ENCODE measurements at places on chromosomes 7 and 10.
A peak's percentile ranks its signal among the peaks of the same experiment; 100 is the strongest.

GRCh38 chr7:46478046-46478445, 557.0 kb upstream of the IGFBP3 start:
- no peaks in the 10 kb centered on the region for H3K36me3 ChIP-seq
- DNase-seq, result no peak

DNA sequence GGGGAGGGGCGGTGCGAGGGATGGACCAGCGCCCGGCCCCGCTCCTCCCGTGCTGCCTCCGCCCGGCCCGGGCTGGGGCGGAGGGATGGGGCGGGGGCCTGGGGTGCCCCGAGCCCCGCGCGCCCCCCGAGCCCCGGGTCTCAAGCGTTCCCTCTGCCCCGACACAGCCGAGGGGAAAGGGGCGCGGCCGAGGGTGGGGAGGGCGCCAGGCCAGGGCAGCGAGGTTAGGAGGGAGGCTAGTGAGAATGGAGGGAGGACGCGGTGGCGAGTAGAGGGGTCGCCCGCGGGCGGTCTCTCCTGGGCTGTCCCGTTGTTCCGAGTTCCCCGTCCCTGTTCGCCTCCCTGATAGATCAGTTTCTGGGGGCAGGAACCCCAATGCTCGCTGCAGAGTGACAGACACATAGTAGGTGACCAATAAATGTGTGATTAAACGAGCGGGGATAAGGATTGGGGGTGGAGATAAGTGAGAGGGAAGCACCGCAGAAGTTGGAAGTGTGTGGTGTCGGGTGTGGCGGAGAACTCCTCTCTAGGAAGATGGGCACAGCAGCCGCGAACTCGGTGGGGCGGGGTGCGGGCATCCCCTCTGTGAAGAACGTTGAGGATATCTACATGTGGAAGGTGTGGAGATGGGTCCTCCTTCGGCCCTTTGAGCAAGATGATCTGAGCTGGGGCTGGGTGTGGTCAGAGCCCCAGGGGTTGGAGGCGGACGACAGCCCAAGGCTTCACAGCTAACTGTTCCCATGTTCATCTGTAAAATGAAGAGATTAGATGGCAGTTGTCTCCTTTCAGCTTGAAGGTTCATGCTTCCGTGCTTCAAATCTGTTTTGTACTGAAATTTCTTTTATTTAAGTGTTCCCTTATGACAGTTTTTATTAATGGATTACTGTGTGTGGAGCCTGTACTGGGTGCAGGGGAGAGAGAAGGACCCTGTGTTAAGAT, 580 bp downstream of the ZNF775 start:
- H3K36me3 ChIP-seq, result no peaks in the 10 kb centered on the region
- H3K4me3 ChIP-seq, result peak overlapping the region; percentile 89
- DNase-seq, result no peak
- peak overlapping the region; percentile 93 for H3K27ac ChIP-seq
- H3K27me3 ChIP-seq, result no peaks in the 10 kb centered on the region
- H3K4me1 ChIP-seq, result no peaks in the 10 kb centered on the region

- no peak overlapping the region for H3K27ac ChIP-seq
- H3K27me3 ChIP-seq, result no peaks in the 10 kb centered on the region
- no peaks in the 10 kb centered on the region for H3K36me3 ChIP-seq
Observed at GRCh38 chr7:94635687-94636086, 20.2 kb downstream of the SGCE start.

DNA sequence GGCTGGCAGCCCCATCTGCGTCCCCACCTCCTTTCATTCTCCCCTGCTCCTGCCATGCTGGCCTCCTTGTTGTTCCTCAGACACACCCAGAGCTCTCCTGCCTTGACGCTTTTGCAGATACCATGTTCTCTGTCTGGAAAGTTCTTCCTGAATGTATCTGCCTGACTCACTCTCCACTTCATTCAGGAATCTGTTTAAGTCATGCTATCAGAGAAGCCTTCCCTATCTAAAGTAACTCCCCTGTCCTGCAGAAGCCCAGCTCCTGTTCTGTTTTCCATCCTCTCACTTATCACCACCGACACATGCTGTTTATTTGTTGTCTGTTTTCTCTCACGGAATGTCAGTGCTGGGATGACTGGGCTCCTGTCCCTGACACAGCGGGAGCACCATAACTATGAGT, 82.0 kb downstream of the AFAP1L2 start:
- H3K27me3 ChIP-seq, result no peaks in the 10 kb centered on the region
- no peaks in the 10 kb centered on the region for H3K4me1 ChIP-seq
- no peaks in the 10 kb centered on the region for H3K36me3 ChIP-seq
- H3K4me3 ChIP-seq, result no peak overlapping the region
- DNase-seq, result no peak

GRCh38 chr7:89060234-89060633, 264.7 kb upstream of the TEX47 start:
- no peaks in the 10 kb centered on the region for H3K36me3 ChIP-seq
- H3K4me3 ChIP-seq, result no peak overlapping the region
- no peak for DNase-seq
- H3K4me1 ChIP-seq, result no peaks in the 10 kb centered on the region
- H3K27me3 ChIP-seq, result no peaks in the 10 kb centered on the region
- no peak overlapping the region for H3K27ac ChIP-seq

DNA sequence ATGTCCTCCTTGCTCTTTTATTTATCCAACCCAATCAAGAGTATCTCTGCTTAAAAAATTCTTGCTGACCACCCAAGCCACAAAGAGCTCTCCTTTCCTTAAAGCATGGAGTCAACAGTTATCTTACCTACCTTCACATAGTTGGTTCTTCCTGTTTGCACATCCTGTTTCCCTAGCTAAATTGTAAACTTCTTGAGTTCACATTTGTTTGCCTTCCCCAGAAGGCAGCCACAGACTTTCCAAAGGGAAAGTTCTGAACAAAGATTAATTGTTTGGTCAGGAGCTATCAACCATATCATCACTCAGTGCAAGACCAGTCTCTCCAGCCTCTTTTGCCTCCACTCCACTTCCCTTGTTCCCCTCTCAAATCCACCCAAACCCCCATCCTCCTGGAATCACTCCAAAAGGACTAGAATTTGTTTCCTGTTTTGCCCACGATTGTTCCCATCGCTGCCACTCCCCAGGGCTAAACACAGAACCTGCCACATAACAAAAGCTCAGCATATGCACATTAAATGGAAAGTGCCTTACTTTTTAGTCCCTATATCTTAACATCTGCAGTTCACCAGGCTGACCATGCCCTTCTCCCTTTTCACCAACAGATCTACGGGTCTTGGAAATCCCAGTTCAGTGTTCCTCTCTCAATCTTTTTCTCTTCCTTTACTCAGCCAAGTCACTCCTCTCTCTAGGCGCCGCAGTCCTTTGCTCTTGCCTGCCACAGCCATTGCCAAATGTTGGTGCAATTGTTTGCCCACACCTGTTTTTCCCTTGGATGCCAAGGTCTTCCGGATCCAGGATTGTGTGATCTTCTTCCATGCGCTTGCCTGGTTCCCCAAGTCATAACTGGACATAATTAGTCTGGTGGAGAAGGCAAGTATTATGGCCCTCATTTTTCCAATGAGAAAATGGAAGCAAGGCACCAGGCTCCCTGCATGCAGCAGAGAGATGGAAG, 265.5 kb downstream of the KCNMA1 start:
- no peak overlapping the region for H3K4me3 ChIP-seq
- no peak for DNase-seq
- H3K36me3 ChIP-seq, result no peaks in the 10 kb centered on the region
- H3K27ac ChIP-seq, result no peak overlapping the region
- no peaks in the 10 kb centered on the region for H3K27me3 ChIP-seq

- DNase-seq, result no peak
- H3K27ac ChIP-seq, result no peak overlapping the region
- H3K4me3 ChIP-seq, result no peak overlapping the region
- peaks cover 10% of the 10 kb centered on the region for H3K36me3 ChIP-seq
- H3K4me1 ChIP-seq, result no peaks in the 10 kb centered on the region
Observed at GRCh38 chr10:1133495-1134045, 77.4 kb downstream of the WDR37 start.

GRCh38 chr10:44049301-44050015, 335.4 kb downstream of the CXCL12 start:
- no peak overlapping the region for H3K27ac ChIP-seq
- H3K36me3 ChIP-seq, result no peaks in the 10 kb centered on the region
- no peak for DNase-seq

DNA sequence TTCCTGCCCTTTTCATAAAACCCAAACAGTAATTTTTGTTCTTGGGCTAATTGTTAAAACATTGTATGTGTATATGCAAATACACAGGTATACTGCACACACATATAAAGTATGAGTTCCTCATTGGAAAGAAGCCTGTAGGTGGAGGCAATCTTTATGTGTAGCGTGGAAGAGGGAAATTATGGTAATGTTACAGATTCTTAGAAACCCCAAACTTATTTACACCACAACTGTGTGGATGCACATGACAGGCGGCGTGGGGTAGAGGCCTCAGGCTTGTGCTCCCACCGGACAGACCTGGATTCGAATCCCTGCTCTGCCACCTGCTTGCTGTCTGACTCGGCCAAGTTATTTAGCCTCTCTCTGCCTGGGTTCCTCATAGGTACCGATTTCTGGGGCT, 223.0 kb downstream of the CELF2 start:
- no peak overlapping the region for H3K27ac ChIP-seq
- H3K27me3 ChIP-seq, result no peaks in the 10 kb centered on the region
- H3K4me1 ChIP-seq, result no peaks in the 10 kb centered on the region
- H3K36me3 ChIP-seq, result no peaks in the 10 kb centered on the region

GRCh38 chr7:158837790-158838637, 8.7 kb upstream of the ESYT2 start:
- DNase-seq, result no peak
- H3K27ac ChIP-seq, result no peak overlapping the region
- no peaks in the 10 kb centered on the region for H3K4me1 ChIP-seq
- no peak overlapping the region for H3K4me3 ChIP-seq

- DNase-seq, result no peak
- no peaks in the 10 kb centered on the region for H3K4me1 ChIP-seq
- H3K36me3 ChIP-seq, result no peaks in the 10 kb centered on the region
- no peak overlapping the region for H3K4me3 ChIP-seq
- no peak overlapping the region for H3K27ac ChIP-seq
Observed at GRCh38 chr10:122181876-122182275, 89.2 kb upstream of the BTBD16 start.

- H3K27ac ChIP-seq, result no peak overlapping the region
- H3K36me3 ChIP-seq, result no peaks in the 10 kb centered on the region
- no peak overlapping the region for H3K4me3 ChIP-seq
- no peaks in the 10 kb centered on the region for H3K27me3 ChIP-seq
Observed at GRCh38 chr7:27518561-27519350, 143.9 kb downstream of the HIBADH start.

- no peak for DNase-seq
- no peaks in the 10 kb centered on the region for H3K36me3 ChIP-seq
- H3K4me3 ChIP-seq, result no peak overlapping the region
- H3K27ac ChIP-seq, result no peak overlapping the region
- no peaks in the 10 kb centered on the region for H3K4me1 ChIP-seq
Observed at GRCh38 chr7:154915600-154915999, 87.3 kb downstream of the PAXIP1 start.

- H3K4me3 ChIP-seq, result no peak overlapping the region
- H3K27ac ChIP-seq, result no peak overlapping the region
- no peaks in the 10 kb centered on the region for H3K36me3 ChIP-seq
- H3K4me1 ChIP-seq, result no peaks in the 10 kb centered on the region
- no peak for DNase-seq
Observed at GRCh38 chr7:2101630-2102374, 130.9 kb downstream of the MAD1L1 start.

- H3K36me3 ChIP-seq, result no peaks in the 10 kb centered on the region
- peak overlapping the region; percentile 82 for H3K27ac ChIP-seq
- no peak overlapping the region for H3K4me3 ChIP-seq
- peak; percentile 61 for DNase-seq
- no peaks in the 10 kb centered on the region for H3K27me3 ChIP-seq
- no peaks in the 10 kb centered on the region for H3K4me1 ChIP-seq
Observed at GRCh38 chr10:121531076-121531829, 67.0 kb downstream of the FGFR2 start.

DNA sequence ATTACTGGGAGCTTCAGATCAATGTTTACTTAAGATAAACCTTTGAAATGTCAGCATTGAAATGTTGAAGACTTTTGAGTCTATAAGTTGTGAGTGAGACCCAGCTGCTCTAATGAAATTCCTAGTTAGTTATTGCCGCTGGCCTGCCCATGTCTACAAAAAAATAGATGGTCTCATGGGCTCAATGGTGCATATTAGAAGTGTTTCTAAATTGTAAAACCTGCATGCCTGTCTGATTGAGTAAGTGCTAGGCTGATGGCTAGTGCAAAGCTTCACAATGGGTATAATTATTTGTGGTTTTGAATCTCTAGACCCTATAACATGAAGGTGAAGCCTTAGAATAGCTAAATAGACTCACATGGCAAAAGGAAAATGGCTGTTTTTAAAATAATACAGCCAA, 234.5 kb downstream of the SORCS3 start:
- no peaks in the 10 kb centered on the region for H3K36me3 ChIP-seq
- no peak overlapping the region for H3K27ac ChIP-seq
- no peaks in the 10 kb centered on the region for H3K4me1 ChIP-seq
- DNase-seq, result no peak
- no peak overlapping the region for H3K4me3 ChIP-seq
- no peaks in the 10 kb centered on the region for H3K27me3 ChIP-seq

- no peaks in the 10 kb centered on the region for H3K36me3 ChIP-seq
- H3K4me3 ChIP-seq, result no peak overlapping the region
- H3K27me3 ChIP-seq, result no peaks in the 10 kb centered on the region
- DNase-seq, result no peak
- H3K27ac ChIP-seq, result no peak overlapping the region
- H3K4me1 ChIP-seq, result no peaks in the 10 kb centered on the region
Observed at GRCh38 chr7:107628461-107629064, 32.1 kb upstream of the SLC26A4 start.

- no peaks in the 10 kb centered on the region for H3K4me1 ChIP-seq
- DNase-seq, result no peak
- no peak overlapping the region for H3K4me3 ChIP-seq
- no peak overlapping the region for H3K27ac ChIP-seq
- H3K36me3 ChIP-seq, result no peaks in the 10 kb centered on the region
- no peaks in the 10 kb centered on the region for H3K27me3 ChIP-seq
Observed at GRCh38 chr7:37196676-37197075, 252.0 kb downstream of the ELMO1 start.

- peak overlapping the region; percentile 37 for H3K4me3 ChIP-seq
- peaks cover 5% of the 10 kb centered on the region for H3K4me1 ChIP-seq
- H3K36me3 ChIP-seq, result no peaks in the 10 kb centered on the region
- DNase-seq, result no peak
Observed at GRCh38 chr10:30215141-30215540, 133.9 kb downstream of the MTPAP start.

- no peaks in the 10 kb centered on the region for H3K4me1 ChIP-seq
- H3K27ac ChIP-seq, result no peak overlapping the region
- no peaks in the 10 kb centered on the region for H3K27me3 ChIP-seq
- no peak for DNase-seq
Observed at GRCh38 chr10:5999440-6000165, 22.3 kb upstream of the IL15RA start.

- no peaks in the 10 kb centered on the region for H3K27me3 ChIP-seq
- DNase-seq, result no peak
- H3K27ac ChIP-seq, result no peak overlapping the region
- no peak overlapping the region for H3K4me3 ChIP-seq
Observed at GRCh38 chr10:4541292-4541691, 284.7 kb upstream of the AKR1E2 start.

Measured in breast epithelium (tissue), 4 donors.